ENCODE measurements at places on chromosomes 3 and 15. TPM values are rescaled to one million over a fixed set of nuclear protein-coding genes. Genes with fewer than 3 reads are reported as not detected.

Gene ACAP2
- 73.4 TPM for total RNA-seq

Gene PSTPIP1
- 238 TPM for total RNA-seq

Gene RHCG
- total RNA-seq = not detected

Gene MTMR10
- total RNA-seq = 32.2 TPM

DNA sequence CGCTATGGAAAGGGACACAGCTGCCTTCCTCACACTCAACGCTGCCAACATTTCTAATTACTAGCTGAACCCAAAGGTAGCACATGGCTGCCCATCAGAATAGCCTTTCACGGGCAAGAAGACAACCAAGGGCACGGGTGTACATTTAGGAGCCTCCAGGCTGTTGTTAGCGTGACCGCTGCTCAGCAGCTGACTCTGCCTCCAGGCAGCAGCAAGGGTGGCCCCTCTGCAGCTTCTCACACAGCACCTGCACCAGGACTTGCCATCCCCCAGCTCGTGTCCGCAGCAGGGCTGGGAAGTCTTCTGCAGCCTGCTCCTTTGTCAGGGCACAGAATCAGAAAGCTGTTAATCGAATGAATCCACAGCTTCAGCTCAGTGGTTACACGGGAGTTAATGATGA, 146.8 kb downstream of the ADAMTS17 start:
- peaks cover 4% of the 10 kb centered on the region for H3K4me1 ChIP-seq
- peaks cover 2% of the 10 kb centered on the region for H3K27me3 ChIP-seq
- no peak for DNase-seq
- H3K27ac ChIP-seq = no peak overlapping the region
- no peaks in the 10 kb centered on the region for H3K36me3 ChIP-seq

GRCh38 chr3:53320697-53321096, 26.6 kb downstream of the DCP1A start:
- H3K4me3 ChIP-seq = no peak overlapping the region
- H3K27ac ChIP-seq = no peak overlapping the region
- no peaks in the 10 kb centered on the region for H3K27me3 ChIP-seq
- peaks cover 17% of the 10 kb centered on the region for H3K36me3 ChIP-seq
- peaks cover 3% of the 10 kb centered on the region for H3K4me1 ChIP-seq

DNA sequence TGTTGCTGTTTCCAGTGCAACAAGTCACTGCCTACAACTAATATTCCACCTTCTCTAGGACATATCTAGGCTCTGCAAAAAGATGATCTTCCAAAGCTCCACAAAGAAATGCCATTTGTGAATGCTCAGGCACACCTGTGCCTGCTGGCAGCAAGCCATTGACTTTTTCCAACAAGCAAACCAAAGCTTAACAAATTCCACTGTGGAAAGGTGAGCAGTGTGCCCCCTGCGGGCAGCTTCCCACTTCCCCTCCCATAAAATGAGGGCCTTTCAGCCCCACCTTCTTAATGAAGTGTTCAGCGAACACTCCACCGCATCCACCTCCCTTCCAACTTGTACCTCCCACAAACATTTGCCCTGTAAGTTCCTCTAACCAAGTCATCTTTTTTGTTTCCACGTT, 157.5 kb upstream of the SLC24A5 start:
- no peaks in the 10 kb centered on the region for H3K27me3 ChIP-seq
- no peak for DNase-seq
- no peaks in the 10 kb centered on the region for H3K36me3 ChIP-seq
- H3K4me1 ChIP-seq = peaks cover 10% of the 10 kb centered on the region
- H3K4me3 ChIP-seq = no peak overlapping the region

DNA sequence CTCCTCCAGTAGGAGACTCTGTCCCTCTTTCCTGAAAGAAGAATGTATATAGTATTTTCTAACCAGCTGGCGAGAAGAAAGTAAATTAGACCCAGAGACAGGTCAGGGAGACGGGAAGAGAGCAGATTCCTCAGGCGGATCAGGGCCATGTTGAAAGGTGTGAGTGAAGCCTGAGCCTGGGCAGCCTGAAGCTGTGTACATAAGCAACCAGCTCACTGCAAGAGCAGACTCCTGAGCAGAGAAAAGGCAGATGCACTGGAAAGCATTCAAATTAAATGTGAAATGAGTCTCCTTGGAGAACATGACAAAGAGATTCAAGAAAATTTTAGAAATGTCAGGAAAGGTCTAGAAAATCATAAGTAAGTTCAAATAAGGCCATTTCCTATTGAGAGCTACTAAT, 165.8 kb downstream of the GOLIM4 start:
- H3K27ac ChIP-seq = no peak overlapping the region
- H3K36me3 ChIP-seq = no peaks in the 10 kb centered on the region
- H3K27me3 ChIP-seq = peaks cover 3% of the 10 kb centered on the region
- no peak overlapping the region for H3K4me3 ChIP-seq

DNA sequence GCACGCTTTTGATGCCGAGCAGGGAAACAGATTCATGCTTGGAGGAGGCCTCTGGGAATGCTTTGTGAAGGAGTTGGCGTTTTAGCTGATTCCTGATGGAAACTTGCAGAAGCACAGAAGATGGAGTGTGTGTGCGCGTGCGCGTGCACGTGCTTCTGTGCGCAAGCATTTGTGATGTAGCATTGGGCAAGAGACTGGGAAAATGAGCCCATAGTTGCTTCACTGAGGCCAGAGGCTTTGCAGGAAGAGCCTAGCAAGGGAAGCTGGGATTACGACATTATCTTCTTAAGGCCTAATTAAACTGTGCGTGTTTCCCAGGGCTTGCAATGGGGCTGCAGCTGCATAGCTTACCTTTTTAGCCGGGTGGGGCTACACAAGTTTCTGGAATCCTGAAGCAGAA, 18.1 kb upstream of the AGBL1 start:
- no peak for DNase-seq
- no peaks in the 10 kb centered on the region for H3K4me1 ChIP-seq
- H3K36me3 ChIP-seq = no peaks in the 10 kb centered on the region

GRCh38 chr3:37694284-37694675, 167.4 kb upstream of the CTDSPL start:
- H3K4me1 ChIP-seq = no peaks in the 10 kb centered on the region
- no peak overlapping the region for H3K4me3 ChIP-seq
- no peaks in the 10 kb centered on the region for H3K36me3 ChIP-seq
- no peak for DNase-seq
- H3K27me3 ChIP-seq = peaks cover 2% of the 10 kb centered on the region
- H3K27ac ChIP-seq = no peak overlapping the region

GRCh38 chr3:188133219-188133618, 20.7 kb upstream of the LPP start:
- DNase-seq = no peak
- H3K27ac ChIP-seq = no peak overlapping the region
- H3K36me3 ChIP-seq = peaks cover 4% of the 10 kb centered on the region
- peaks cover 10% of the 10 kb centered on the region for H3K4me1 ChIP-seq
- H3K27me3 ChIP-seq = no peaks in the 10 kb centered on the region
- H3K4me3 ChIP-seq = no peak overlapping the region

DNA sequence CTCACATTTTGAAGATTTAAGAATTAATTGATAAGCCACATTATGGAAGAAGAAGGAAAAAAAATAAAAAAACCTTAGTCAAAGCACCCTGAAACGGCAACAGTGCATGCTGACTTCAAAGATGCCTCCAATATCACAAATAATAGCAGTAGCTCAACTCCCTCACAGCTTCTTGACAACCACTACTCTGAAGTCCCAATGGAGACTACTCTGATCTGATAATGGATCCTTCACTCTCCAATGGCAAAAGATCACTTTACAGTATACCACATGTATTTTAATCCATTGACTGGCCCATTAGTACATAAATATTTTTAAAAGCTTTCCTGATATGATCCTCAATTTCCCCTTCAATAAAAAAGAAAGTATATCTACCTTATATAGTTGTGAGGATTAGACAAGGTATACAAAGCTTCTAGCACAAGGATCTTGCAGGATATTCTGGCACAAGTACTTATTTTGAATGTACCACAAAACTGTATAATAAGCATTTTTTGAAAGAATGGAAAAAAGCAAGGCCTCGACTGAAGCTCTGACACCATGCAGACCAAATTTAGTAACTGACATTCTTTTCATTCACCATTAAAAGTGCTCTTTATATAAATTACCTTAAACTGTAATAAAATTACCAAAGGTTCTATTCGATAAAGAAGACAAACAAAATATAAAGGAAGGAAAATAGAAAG, 91.9 kb downstream of the PEAK1 start:
- no peak for DNase-seq
- peaks cover under 1% of the 10 kb centered on the region for H3K4me1 ChIP-seq
- peaks cover 2% of the 10 kb centered on the region for H3K27me3 ChIP-seq

DNA sequence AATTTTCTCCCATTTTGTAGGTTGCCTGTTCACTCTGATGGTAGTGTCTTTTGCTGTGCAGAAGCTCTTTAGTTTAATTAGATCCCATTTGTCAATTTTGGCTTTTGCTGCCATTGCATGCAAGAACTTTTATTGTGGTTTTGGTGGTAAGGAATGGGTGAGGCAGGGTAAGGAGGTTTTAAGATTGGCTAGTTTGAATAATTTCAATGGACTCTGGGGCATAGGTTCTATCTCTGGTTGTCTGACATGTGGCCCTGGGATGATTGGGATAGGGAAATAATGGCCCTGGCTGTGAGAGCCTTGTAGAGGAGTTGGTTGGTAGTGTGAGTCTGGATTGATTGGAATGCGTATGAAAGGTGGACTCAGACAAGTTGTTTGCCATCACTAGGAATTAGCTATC, 38.0 kb downstream of the SEC22A start:
- H3K4me3 ChIP-seq = no peak overlapping the region
- no peak for DNase-seq
- no peak overlapping the region for H3K27ac ChIP-seq
- peaks cover 40% of the 10 kb centered on the region for H3K36me3 ChIP-seq
- peaks cover 7% of the 10 kb centered on the region for H3K4me1 ChIP-seq

Data from activated naive CD8-positive, alpha-beta T cell treated with anti-CD3 and anti-CD28 coated beads, Interleukin-2, amount 10 ng/mL, durations not matched to agents 7 days and 5 days (primary cell).